ENCODE measurements at places on chromosomes 11 and 22.

- DNase-seq, result peak; percentile 41
Measured at GRCh38 chr22:40345271-40345670, 1.0 kb upstream of the ADSL start.

DNA sequence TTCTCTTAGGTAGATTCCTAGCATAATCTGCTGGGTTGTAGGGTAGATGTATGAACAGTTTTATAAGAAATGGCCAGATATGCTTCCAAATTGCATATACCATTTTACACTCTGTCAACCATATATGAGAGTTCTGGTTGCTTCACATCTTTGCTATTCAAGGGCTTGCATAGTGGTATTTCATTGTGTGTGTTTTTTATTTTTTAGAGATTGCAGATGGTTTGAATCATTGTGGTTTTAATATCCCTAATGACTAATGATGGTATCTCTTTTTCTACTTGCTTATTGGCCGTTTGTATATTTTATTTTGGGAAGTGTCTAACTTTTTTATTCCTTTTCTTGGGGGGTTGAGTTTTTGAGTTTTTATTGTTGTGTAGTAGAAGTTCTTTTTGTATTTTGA is 26.9 kb downstream of the RNF214 start:
- DNase-seq, result peak; percentile 79

DNA sequence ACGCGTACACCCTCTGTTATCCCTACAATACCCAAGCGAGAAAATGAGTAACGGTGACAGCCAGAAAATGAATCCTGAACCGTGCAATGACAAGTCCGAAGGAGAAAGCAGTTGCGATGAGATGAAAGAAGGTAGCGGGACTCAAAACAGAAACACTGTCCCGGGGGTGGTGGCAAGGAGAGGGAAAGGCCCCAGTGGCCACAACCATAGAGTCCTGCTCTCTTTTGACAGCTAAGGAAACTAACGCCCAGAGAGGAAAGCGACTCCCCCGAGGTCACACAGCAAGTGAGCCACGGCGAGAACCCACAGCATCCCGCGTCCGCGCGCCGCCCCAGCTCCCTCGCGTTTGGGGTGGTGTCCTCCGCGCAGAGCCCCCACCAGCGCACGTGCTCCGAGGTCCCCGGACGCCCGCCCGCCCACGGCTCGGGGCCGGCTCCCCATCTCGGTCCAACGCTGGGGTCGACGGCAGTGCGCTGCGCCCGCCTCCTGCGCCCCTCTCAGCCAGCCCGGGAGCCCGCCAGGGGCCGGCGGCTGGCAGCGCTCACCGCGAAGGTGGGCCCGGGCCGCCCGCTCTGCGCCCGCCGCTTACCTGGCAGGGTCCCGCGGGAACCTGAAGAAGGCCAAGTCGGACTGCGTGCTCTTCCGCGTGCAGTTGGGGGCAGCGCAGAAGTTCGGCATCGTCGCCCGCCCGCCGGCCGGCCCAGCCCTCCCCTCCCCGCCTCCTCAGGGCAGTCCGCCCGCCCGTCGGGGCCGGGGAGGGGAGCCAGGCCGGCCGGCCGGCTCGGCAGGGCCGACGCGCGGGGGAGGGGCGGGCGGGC is 564 bp downstream of the THAP12 start:
- peak; percentile 13 for DNase-seq

GRCh38 chr11:22244986-22245592 is 52.2 kb downstream of the ANO5 start:
- DNase-seq, result peak; percentile 19

DNA sequence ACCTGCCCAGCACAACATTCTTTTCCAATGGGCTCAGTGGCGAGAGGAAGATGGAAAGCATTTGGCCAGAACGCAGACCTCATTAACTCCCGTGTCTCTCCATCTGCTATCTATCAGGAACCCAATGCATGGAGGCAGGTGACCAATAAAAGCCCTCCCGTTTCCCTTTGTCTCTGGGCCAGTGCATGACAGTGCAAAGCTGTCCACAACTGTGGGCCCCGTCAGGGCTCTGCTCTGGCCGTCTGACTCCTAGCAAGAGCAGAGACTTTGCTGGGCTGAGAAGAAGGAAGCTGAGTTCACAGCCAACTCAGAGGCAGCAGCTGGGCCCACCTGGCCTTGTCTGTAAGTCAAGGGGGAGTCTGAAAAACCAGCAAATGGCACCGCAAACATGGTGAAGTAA is 177.8 kb downstream of the TENM4 start:
- peak; percentile 49 for DNase-seq

- peak; percentile 21 for DNase-seq
Measured at GRCh38 chr22:27962268-27963044, 43.4 kb upstream of the PITPNB start.

- DNase-seq, result no peak
Measured at GRCh38 chr22:43624144-43624998, 187.7 kb downstream of the EFCAB6 start.

GRCh38 chr11:18737642-18738041 is 11.7 kb upstream of the IGSF22 start:
- DNase-seq, result no peak

GRCh38 chr11:97048481-97048880 is 658.7 kb downstream of the JRKL start:
- DNase-seq, result no peak

DNA sequence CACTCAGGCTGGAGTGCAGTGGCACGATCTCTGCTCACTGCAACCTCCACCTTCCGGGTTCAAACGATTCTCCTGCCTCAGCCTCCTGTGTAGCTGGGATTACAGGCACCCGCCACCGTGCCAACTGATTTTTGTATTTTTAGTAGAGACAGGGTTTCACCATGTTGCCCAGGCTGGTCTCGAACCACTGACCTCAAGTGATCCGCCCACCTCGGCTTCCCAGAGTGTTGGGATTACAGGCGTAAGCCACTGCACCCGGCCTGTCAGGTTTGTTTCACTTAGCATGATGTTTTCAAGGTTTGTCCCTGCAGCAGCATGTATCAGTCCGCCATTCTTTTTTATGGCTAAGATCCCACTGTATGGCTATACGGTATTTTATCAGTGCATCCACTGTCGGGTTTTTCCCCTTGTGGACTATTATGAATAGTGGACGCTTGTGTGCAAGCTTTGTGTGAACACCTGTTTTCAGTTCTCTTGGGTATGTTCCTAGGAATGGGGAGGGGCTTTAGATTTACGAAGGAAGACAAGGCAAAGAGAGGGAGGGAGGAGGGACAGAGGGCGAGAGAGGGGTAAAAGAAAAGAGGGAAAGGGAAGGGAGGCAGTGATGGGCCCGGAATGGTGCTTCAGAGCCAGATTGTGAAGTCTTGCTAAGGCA is 13.9 kb upstream of the CDC42EP2 start:
- no peak for DNase-seq

- no peak for DNase-seq
Measured at GRCh38 chr22:44917372-44918165, 92.2 kb downstream of the PHF21B start.

DNA sequence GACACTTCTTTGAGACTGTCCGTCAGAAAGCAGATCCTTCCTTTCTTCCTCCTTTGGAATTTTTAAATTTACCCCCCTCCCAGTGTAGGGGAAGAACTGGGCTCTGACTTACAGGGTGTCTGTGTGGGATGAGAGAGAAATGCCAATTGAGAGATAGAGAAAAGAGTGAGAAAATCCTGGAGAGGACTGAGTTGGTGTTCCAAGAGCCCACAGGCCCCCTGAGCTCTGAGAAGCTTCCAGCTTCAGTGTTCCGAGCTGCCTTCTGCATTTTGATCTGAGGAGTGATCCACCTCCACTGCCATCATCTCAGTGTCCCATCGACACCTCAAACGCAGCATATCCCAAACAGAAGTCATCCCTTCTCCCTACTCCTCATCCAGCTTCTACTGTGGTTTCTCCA is 70.7 kb upstream of the GRK3 start:
- no peak for DNase-seq

GRCh38 chr22:33062361-33062760 is 4.2 kb upstream of the SYN3 start:
- DNase-seq, result no peak

DNA sequence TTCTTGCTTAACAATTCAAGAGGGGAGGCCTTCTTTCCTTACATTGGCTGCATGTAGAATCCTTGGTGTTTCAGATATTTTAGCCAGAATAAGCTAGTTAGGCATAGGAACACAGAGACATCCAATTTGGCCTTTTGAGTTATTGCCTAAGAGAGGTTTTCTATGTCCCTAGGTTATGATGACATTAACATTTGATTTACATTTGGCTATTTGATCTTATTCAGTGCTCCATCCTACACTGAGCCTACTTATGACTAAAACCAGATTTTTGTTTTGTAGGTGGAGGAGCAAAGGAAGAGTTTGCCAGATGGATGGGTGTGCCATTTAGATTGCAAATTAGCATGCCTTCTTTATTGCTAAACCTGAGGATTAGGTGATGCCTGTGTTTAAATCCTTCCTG is 11.1 kb upstream of the SLC37A2 start:
- DNase-seq, result no peak

DNA sequence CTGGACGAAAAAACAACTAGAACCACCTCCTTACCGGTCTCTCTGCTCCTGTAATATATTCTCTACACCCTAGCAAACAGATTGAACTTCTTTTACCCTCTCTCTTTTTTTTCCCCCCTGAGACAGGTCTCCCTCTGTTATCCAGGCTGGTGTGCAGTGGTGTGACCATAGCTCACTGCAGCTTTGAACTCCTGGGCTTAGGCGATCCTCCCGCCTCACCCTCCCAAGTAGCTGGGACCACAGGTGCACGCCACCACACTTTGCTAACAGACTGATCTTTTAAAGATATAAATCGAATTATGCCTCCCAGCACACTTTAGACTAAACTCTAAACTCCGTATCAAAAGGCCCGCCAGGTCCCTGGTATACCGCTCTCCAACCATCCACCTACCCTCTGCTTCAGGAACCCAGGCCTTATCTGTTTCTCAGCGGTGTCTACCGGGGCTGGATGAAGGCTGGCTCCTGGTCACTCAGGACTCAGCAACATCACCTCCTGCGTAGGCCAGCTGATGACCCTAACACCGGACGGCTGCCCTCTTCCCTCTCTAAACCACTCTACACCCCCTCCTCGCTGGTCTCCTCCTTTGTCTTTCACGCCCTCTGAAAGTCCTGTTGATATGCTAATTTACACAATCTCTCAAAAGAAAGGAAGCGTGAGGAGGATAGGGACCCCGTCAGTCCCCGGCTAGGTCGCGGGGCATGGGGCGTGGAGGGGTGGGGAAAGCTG is 745 bp downstream of the C22orf39 start:
- DNase-seq, result no peak

DNA sequence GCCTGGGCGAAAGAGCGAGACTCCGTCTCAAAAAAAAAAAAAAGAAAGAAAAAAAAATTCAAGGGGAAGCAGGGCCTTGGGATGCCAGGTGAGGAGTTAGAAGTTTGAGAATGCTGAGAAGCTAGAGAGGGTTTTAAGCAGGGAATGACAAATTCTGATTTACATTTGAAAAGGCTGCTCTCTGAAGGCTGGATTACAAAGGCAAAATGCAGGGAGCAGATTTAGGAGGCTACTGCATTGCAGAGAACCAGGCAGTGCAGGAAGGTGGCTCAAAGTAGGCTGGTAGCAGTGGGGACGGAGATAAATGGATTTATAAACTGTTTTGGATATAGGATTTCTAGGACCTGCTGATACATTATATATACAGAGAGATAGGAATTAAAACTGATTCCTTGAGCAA is 66.6 kb downstream of the KCNC1 start:
- DNase-seq, result no peak

DNA sequence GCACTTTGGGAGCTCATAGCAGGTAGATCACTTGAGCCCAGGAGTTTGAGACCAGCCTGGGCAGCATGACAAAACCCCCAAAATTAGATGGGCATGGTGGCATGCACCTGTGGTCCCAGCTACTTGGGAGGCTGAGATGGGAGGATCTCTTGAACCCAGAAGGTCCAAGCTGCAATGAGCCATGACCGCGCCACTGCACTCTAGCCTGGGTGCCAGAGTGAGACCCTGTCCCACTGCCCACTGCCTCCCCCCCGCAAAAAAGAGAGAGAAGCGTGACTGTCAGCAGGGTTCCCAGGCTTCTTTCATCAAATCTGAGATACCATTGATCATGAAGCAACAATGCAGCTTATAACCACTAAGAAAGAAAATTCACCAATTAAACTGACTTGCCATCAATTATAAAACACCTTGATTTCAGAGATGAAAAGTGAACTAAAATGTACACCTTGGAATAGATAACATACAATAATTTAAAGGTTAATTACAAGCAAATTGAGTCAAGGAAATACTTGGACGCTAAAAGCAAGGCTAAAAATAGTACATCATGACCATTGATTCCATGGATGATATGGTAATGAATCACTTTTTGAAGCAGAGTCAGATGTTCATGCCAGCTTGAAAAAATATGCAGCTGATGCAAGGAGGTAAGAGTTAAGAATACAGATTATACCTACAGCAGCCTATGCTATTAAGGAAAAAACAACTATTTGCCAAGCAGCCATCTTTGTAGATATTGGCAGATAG is 90.8 kb upstream of the ALKBH3 start:
- DNase-seq, result peak; percentile 70

DNA sequence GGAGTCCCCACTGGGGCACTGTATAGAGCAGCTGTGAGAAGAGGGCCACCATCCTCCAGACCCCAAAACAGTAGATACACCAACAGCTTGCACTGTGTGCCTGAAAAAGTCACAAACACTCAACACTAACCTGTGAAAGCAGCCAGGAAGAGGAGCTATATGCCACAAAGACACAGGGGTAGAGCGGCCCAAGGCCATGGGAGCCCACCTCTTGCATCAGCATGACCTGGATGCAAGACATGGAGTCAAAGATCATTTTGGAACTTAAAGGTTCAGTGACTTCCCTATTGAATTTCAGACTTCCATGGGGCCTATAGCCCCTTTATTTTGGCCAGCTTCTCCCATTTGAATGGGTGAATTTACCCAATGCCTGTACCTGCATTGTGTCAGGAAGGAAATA is 29.7 kb upstream of the CYB5R3 start:
- DNase-seq, result no peak

DNA sequence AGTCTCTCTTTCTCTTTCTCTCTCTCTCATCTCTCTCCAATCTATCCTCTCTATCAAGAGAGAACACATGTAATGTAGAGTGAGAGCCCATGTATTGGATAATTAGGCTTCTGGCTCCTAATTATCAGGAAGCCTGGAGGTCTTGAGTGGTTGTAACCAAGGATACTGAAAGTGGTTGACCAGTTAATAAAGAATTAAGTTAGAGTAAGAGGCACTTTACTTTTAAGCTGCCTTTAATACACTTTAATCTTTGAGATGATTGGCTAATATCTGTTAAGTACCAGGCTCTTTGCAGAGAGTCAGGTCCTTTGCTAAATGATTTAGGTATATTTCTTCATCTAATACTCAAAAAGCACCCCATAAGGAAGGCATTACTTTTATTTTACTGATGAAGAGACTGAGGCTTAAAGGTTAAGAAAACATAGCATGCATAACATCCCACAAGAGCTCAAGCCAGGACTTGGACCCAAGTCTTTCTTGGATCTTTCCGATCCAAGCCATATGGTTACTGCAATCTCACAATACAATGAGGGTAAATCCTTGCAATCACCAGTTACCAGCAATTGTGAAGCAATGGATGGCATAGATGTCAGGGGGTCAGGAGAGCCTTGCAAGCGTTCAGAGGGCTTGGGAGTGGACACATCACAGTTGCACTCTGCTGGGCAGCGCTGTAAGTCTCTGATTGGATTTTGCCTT is 22.1 kb downstream of the CD44 start:
- no peak for DNase-seq

All from IMR-90 (cell line).